Activated gamma-delta T cell treated with Interleukin-2 at 50 U/mL for 16 hours (primary cell): ENCODE measurements at places on chromosomes 16 and 17.

GRCh38 chr16:31084584-31085302 is 4.0 kb downstream of the PRSS53 start:
- DNase-seq, result no peak

DNA sequence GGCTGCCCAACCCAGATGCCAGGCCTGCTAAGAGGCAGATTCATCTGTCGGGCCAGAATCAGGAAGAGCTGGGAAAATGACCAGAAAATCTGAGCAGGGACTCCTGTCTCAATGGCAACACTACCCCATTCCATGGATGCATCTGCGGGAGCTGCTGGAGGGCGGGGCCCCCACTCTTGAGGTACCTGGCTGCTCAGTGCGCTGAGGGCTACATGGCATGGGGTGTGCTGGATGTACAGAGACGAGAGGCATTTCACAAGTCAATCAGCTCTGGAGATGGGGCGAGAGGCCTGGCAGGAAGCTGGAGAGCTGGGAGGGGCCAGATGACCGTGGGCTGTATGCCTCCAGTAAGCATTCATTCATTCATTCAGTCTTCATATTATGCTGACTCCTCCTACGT is 6.4 kb downstream of the SDK2 start:
- no peak for DNase-seq

DNA sequence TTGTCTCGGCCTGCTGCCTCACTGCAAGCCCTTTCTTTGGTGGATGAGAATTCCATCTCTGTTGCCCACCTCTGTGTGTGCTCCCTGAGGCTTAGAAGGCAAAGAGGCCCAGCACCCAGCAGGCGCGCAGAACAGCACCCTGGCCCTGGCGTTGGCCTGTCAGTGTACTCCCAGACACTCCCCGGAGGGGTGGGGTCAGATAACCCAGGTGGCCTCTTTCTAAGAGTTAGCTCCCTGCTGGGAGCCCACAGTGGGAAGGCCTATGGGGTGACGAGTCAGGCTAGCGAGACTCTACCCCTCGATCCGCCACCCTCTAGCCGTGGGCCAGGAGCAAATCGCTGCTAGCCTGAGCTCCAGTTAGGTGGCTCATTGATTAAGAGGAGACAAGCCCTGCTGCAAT is 38.1 kb downstream of the SRL start:
- no peak for DNase-seq

GRCh38 chr17:49213847-49214246 is 3.3 kb downstream of the ABI3 start:
- DNase-seq, result no peak

DNA sequence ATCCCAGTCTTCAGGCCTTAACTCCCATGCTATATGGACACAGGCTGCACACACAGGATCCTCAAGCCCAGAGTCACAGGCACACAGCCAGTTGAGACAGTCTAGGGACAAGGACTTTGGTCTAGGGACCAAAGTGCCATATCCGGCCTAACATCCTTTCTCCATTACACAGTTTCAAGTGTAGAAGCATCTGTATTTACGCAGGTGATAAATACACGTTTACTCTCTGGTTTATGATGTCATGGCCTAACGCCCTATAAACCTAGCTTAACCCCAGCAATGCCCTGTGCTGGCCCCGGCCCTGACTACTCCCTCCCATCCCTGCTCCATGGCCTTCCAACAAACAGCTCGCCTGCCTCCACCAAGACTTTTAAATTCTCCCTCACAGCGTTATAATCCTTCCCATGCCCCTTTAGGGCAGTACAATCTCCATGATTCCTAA is 17.1 kb downstream of the CUEDC1 start:
- DNase-seq, result no peak

DNA sequence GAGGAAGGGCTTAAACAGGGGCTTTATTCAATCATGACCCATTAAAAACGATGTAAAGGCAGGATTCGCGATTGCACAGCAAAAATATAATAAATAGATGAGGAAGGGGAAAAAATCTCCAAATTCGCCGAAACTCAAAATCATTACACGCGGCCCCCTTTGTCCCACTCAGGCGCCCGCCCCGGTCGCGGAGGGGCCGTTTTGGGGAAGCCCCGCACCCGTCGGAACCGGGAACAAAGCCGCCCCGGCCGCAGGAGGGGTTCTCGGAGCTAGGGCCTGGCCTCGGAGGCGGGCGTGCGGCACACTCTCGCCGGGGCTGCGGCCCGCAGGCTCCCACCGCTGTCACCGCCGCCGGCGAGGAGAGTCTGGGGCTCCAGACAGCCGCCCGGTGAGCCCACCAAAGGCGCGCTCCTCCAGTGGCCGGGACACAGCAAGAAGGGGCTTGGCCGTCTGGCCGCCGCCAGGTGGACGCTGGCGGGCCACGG is 521 bp downstream of the C16orf87 start:
- peak; percentile 37 for DNase-seq

DNA sequence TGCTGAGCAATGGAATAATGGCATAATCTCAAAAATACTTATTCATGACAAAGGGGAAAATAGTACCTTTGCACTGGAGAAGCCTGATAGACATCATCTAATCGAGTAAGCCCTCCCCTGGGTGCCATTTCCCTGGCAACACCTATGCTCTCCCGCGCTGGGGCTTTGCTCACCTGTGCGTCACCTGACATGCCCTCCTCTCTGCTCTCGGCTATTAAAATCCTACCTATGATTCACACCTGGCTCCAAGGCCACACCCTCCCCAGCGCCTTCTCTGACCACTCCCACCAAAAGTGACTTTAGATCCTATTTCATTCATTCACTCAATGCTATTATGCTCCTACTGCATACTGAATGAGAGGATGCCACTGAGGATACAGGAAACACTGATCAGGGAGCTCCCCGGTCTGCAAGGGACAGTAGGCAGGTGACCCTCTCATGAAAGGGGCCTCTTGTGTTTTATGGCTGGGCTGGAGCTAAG is 83.9 kb downstream of the NT5M start:
- DNase-seq, result no peak

DNA sequence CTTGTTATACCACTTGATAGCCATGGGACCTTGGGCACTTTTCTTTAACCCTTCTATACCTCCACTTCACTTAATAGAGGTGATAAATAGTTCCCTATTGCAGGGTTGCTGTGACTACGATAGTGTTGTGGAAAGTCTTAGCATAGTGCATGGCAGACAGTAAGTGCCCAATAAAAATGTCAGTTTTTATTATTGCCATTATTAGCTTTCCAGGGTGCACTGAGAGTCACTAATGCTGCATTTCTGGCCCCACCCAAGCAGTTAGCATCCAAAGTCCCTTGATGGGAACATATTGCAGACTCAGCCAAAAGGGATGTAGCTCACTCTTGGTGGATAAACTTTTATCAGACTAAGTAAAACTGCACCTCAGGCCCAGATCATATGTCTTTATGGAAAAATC is 41.5 kb upstream of the TEKT3 start:
- no peak for DNase-seq

- no peak for DNase-seq
Measured at GRCh38 chr17:82031303-82031884, at the start of gene RAC3. Gene RAC3 (plus strand): TSS chr17:82031678. CDS start chr17:82031762, 84 bp downstream.

GRCh38 chr17:77318491-77319210 is 177.9 kb downstream of the SEC14L1 start:
- no peak for DNase-seq

DNA sequence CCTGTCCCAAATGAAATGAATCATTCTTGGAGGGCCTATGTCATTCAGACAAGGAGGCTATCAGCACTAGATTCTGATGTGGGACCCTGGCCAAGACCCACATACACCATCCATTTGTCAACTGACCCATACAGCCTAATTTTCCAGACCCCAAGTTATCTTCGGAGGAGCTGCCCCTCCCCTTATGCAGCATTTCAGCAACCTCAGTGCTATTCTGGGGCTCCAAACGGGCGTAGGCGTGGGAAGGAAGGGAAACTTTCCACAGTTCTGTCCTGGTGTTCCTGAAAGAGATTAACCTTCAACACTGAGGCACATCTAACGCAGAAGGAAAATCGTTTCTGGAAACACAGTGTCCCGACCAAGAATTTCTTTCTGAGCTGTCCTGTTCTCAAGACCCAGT is 86.7 kb downstream of the MYH11 start:
- DNase-seq, result no peak
